ENCODE measurements at places on chromosomes 5 and 9.

DNA sequence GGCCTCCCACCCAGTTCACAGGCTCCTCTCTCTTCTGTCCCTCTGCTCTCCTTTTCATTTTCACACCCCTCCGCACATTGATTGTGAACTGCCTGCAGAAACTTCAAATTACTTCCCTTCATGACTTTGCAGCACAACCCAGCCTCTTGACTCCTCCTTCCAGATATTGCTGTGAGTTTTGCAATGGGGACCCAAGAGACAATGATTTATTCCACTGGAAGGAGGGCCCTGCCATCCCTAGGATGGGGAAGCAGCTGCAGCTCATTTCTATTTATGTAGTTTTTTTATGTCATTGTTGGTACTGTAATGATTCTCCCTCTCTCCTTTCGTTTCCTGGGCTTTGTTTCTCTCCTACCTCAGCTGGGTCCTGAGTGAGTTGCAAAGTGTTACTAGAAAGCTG is 364.9 kb downstream of the ICE1 start:
- DNase-seq: no peak

DNA sequence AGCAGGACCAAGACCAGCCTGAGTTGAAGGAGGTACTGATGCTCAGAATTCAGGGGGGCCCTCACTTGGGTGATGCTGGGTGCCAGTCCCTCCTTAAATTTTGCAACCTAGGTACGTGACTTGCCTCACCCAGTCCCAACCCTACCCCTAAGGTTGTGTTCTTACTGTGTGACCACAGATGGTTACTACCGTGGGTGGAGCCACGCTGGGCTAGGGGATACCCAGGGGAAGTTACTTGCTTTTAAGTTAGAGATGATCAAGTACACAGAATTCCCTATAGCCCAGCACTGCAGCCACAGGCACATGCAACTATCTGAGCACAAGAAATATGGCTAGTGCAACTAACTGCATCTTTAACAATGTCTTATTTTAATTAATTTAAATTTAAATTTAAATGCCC is 32.9 kb downstream of the NXNL2 start:
- DNase-seq: no peak

- no peak for DNase-seq
Observed at GRCh38 chr5:88799938-88800535, 82.9 kb downstream of the MEF2C start.

DNA sequence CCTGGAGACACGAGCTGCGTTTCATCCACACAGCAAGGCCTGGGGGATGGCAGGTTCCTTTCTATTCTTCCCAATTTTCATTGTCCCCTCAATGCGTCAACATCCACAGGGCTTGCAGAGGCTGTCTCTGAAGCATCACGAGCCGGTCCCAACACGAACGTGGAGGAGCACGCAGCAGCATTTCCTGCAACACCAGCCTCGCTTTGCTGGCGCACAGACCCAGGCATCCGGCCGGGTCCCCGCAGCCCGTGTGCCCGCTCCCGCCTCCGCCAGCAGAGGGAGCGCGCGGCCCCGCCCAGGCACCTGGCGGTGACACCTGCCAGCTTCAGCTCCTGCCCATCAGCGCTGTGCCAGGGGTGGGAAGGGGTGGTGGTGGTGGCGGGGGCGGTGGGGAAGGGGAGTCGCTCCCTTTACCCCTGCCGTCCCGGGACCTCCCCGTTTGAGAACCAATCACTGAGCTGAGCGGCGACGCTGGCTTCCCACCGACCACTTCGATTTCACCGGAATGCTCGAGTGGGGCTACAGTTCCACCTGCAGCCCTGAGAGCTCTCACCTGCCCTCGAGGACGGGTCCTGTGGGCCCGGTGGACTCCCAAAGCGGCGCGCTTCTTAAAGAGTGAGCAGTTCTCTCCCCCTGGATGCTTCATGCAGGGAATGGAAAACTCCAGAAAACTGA is 464.5 kb downstream of the ICE1 start:
- DNase-seq: no peak

DNA sequence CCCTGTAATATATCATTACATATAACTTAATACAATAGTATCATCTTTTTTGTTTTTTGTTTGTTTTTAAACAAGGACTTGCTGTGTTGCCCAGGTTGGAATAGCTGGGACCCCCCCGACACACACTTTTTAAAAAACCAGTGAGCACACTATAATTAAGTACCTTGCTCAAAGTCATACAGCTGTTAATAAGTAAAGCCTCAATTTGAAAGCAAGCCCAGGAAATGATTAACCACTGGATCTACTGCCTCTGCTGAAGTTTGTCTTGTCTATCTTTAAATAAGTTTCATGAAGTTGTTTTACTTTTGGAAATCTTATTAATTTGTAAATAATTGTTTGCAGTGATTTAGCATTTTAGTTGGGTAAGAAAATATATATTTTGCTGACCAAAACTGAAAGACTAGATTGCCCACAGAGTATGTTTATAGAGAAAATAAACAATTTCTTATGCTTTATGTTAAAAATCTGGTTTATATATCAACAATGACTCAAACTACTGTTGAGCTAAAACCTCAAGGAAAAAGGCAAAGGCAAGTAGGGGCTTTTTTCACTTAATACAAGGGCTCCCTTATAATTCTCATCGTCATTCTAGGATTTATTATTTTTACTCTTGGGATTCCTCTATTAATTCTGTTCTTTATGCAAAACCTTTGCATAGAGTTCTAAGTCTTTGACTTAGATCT is 5.8 kb upstream of the CARNMT1 start:
- DNase-seq: no peak

DNA sequence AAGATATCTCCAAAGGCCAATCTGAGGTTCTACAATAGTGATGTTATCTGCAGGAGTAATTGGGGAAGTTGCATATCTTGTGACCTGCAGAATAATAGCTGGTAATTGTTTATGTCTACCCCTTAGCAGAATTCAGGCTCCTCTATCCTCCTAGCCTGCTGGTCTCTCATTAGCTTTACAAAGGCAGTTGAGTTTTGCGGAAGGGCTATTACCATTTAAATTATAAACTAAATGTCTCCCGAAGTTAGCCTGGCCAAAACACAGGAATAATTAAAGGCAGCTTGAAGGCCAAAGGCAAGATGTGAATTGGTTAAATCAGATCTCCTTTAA is 168.7 kb downstream of the TTC39B start:
- DNase-seq: no peak

DNA sequence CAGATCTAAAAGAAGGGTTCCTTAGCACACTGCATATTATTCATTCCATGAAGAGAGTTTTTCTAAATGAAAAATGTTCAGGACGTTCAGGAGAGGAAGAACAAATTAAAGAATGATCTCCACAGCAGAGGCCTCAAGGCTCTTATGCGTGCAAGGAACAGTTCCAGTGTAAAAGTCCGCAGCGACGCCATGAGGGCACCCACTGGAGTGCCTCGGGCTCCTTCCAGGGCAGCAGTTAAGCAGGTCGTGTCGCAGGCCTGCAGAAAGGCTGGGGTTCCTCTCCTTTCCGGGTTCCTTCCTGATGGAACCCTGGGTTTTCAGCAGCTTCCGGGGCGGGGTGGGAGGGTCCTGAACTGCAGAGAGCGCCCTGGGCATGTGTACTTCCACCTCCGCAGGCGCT is 87.1 kb upstream of the SELENOP start:
- no peak for DNase-seq

DNA sequence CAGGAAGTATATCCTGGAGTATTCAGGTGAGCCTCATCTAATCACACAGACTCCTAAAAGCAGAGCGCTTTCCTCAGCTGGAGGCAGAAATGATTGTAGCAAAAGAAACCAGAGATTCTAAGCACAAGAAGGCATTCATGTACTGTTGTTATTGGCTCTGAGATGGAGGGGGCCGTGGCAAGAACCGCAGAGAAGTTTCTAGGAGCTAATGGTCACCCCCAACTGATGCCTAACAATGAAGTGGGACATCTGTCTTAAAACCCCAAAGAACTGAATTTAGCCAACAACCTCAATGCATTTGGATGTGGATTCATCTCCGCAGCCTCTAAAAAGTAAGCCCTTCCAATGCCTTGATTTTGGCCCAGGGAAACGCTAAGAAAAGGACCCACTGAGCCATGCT is 76.3 kb downstream of the ADAMTSL1 start:
- no peak for DNase-seq

- no peak for DNase-seq
Observed at GRCh38 chr5:135092476-135092875, 58.4 kb upstream of the PITX1 start.

GRCh38 chr5:7274203-7274602 is 121.7 kb upstream of the ADCY2 start:
- no peak for DNase-seq

- peak; percentile 4 for DNase-seq
Observed at GRCh38 chr5:33828626-33829308, 63.0 kb downstream of the ADAMTS12 start.

DNA sequence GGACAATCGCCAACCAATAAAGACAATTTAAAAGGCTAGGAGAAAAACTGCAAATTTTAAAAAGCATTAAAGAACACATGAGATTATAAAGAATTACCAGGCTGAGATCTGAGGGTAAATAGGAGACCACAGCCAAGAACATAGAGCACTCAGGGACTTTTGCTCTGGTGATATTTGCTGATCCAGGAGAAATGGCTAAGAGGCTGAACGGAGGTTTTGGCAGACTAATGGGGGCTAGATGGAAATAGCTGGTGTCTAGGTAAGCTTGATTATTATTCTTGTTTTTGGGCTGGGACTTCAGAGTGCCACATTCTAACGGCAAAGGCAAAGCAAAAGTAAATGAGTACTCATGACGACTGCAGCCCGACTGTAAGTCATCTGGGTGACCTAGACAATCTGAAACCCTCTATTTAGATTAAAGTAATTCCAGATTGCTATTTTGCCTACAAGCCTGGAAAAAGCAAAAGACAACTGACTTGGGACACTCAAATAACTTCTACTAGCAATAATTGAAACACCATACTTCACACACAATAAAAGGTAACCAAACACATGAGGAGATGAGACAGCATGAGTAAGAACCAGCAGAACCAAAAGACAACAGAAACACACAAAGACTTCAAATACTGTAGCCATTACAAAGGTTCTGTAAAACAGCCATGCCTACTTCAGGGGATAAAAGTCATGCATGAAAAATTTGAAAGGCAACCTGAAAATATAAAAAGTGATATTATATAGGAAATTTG is 68.8 kb downstream of the JAKMIP2 start:
- no peak for DNase-seq

GRCh38 chr5:119402555-119402954 is 46.7 kb downstream of the TNFAIP8 start:
- DNase-seq: no peak

Data from NCI-H1092 treated with DMSO at 0.1 percent for 48 hours (cell line).